ENCODE measurements at places on chromosomes 13 and 19.
A peak's percentile ranks its signal among the peaks of the same experiment; 100 is the strongest.

DNA sequence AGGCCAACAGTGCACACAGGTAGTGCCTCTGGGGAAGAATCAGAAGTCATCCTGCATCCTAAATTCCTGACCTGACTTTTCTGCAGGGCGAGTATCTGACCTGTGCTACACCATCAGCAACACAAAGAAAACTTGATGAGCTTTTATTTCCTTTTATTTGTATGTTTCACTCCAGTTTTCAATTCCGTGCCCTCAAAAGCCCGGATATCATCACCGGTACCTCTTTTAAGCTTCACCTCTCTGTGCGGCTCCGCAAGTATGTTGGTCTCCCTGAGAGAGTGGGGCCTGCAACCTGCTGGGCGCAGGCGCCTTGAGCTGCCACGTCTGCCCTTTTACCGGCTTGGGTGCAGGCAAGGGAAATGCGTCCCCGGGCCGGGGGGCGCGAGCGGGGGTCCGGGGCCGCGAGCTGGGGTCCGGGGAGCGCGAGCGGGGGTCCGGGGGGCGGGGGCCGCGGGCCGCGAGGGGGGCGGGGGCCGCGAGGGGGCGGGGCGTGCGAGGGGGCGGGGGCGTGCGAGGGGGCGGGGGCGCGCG is 4.3 kb upstream of the DUXA start:
- DNase-seq: no peak

GRCh38 chr13:76425935-76426334 is 460.3 kb downstream of the KCTD12 start:
- no peak for DNase-seq

- DNase-seq: no peak
Observed at GRCh38 chr19:23882493-23882892, 32.2 kb upstream of the ZNF726 start.

GRCh38 chr13:53873558-53873957 is 844.9 kb downstream of the OLFM4 start:
- DNase-seq: no peak

DNA sequence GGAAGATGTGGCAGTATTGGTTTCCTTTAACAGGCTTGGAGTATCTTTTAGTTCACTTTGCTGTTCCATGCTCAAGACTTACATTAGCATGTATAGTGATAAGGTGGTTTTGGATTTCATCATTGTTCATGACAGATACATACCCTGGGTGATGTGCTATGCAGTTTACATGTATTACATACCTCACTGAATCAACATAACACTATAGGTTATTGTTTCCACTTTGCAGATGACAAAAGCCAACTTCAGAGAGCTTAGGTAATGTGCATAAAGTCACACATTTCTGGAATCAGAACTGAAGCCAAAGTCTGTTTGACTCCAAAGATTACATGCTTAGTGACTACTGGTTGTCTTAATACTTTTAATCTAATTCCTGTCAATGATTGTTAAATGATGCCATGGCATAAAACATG is 7.1 kb downstream of the COMMD6 start:
- DNase-seq: no peak

- DNase-seq: no peak
Observed at GRCh38 chr13:35768073-35768472, 291.6 kb upstream of the MAB21L1 start.

GRCh38 chr13:21897161-21897560 is 226.3 kb downstream of the FGF9 start:
- DNase-seq: no peak

GRCh38 chr13:97249093-97249795 is 27.1 kb downstream of the MBNL2 start:
- DNase-seq: no peak

GRCh38 chr13:44278166-44278565 is 95.5 kb upstream of the SERP2 start:
- DNase-seq: no peak

- no peak for DNase-seq
Observed at GRCh38 chr13:101841698-101842097, 389.2 kb downstream of the ITGBL1 start.

DNA sequence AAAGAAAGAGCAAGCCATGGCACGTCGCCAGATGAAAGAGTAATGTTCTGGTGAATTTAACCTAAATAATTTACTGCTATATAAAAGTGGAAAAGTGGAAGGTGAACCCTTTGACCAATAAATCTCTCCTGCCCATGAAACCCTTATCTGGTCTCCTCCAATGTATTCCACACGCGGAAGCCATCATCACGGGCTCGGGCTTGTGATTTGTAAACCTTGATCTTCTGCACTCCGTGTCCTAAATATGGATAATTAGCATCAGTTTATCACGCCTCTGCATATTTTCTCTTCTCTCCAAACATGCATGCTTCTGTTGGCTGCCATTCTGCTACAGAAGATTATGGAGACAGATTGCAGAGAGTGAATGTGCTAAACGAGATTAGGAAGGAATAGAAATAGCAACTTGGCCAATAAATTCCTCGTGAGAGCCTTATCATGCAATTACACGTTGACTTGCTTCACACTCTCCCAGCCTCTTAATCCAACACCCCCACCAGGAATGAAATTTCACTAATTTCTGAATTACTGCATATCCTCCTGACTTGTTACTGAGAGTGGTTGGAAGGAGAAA is 34.5 kb downstream of the SOX1 start:
- no peak for DNase-seq

GRCh38 chr19:2575734-2576481 is 100.0 kb downstream of the GADD45B start:
- no peak for DNase-seq

DNA sequence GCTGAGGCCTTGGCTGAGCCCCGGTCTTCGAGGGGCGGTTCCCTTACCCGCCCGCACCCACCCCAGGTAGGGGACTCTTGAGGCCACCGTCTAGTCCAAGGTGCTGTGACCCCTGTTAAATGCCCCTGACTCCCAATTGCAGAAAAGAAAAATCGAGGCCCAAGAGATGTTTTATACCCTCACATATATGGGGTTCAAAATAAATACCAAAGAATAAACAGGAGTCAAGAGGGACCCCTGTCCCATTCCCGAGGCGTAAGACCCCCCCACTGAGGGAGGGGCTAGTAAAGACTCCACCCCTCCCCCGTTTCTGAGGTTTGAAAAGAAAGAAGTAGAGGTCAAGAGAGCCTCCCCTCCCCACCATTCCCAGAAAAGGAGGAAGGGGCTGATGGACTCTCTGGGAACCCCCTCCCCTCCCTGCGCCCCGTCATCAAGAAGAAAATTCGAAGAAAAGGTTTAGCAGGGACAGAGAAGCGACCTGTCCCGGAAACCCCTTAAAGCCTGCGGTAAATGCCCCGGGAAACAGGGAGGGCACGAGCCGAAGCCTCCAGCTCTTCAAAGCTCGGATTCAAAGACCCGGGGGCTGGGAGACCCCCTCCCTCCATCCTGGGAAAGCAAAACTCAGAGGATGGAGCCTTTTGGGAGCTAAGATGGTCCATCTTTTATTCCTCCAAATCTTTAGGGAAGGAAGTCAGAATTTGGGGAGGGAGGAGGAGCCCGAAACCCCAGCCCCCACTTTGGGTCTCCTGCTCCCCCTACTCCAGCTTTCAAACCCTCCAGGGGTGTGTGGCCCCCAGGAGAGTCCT is 755 bp upstream of the RAB3A start:
- no peak for DNase-seq

GRCh38 chr19:28999724-29000433 is 213.1 kb downstream of the UQCRFS1 start:
- no peak for DNase-seq

- DNase-seq: no peak
Observed at GRCh38 chr13:113882716-113883115, 18.8 kb upstream of the GAS6 start.

DNA sequence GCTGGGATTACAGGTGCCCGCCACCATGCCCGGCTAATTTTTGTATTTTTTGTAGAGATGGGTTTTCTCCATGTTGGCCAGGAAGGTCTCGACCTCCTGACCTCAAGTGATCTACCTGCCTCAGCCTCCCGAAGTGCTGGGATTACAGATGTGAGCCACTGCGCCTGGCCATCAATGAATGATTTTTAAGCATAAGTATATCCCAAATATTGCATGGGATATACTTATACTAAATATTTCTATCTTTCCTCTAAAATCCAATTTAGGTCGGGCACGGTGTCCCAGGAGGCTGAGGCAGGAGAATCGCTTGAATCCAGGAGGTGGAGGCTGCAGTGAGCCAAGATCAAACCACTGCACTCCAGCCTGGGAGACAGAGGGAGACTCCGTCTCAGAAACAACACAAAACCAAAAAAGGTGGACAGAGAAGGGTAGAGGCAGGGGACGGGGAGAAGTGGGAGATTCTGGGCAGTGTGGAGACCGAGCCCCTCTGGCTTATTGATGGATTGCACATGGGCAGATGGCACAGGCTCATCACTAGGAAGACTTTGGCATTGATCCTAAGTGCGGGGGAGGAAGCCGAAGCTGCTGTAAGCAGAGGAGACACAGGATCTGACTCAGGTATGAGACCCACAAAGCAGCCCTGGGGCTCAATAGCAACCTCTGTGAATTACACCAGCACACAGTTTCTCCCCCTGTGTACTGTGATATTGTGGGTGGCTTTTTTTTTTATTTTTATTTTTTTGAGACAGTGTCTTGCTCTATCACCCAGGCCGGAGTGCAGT is 13.5 kb downstream of the ARRDC5 start:
- DNase-seq: no peak

GRCh38 chr19:12706332-12706718 is 9.9 kb upstream of the FBXW9 start:
- DNase-seq: no peak

- no peak for DNase-seq
Observed at GRCh38 chr13:102441085-102441484, 39.2 kb upstream of the FGF14 start.

DNA sequence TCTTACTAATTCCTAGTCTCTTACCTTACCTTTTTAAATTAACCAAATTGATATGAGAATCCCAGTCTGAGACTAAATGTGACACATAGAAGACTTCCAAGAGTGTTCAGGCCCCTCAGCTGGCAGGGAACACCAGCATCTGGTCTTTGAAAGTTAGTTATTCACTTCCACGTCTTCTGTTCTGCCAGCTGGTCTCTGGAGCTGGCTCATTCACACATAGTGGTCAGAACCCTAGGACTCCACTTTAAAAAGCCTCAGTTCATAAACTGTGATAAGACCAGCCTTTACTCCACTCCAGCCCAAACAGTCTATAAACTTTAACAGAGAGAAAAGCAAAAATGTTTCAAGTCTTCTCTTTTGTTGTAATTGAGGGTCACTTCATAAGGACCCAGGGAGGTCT is 263.0 kb downstream of the DCT start:
- DNase-seq: no peak

- DNase-seq: no peak
Observed at GRCh38 chr13:50123002-50123401, 107.8 kb downstream of the KCNRG start.

DNA sequence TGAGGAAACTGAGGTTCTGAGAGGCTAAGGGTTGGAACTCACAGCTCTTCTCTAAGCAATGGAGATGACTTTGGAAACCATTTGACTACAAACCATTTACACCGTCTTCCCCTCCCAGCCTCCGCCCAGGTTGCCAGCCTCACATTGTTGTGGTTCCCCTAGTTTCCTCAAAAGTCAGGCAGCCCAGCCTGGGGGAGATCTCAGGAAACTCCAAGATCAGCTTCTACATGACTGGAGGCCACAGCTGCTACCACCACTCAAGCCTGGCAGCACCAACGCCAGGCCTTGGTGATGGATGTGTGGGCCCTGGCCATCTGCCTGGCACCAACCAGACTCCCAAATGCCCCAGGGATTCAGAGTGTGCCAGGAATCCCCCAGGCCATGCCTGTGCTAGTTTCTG is 207.9 kb downstream of the TSHZ3 start:
- DNase-seq: no peak

DNA sequence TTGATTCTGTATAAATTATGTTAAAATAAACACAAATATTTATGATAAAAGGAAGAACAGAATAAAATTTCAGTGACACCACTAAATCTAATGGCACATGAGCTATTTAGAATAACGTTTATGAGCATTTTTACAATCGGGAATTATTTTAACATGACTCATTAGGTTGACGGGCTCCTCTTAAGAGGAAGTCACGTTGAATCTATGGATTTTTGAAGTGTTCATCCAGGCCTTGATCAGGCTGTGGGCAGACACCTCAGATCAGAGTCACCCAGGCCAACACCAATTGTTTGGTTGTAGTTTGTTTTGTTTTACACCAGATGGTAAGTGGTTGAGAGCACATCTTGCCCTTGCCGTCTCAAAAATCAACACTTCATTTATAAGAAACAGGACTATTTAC is 257.8 kb downstream of the FOXO1 start:
- DNase-seq: no peak

GRCh38 chr19:47723581-47723940 is 10.3 kb downstream of the EHD2 start:
- DNase-seq: no peak

GRCh38 chr19:35861640-35862160 is 5.0 kb downstream of the KIRREL2 start:
- DNase-seq: no peak

GRCh38 chr13:52405369-52405766 is 604 bp downstream of the THSD1 start:
- DNase-seq: no peak

DNA sequence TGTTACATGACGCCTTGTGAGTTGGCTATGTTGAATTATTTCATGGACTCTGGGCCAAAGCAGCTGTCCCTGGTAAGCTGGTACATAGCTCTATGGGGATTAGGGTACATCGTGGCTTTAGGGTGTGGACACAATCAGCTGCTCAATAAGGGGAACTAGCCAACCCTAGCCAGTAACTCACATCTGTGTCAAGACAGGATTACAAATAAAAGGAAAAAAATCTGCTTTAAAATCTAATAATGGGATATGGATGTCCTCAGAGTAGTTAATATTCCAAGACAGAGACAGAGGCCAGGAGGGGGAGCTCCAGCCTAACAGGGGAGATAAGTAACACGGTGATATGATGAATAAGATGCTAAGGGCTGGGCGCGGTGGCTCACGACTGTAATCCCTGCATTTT is 21.1 kb upstream of the ZNF766 start:
- peak; percentile 36 for DNase-seq

- DNase-seq: peak; percentile 9
Observed at GRCh38 chr13:41222259-41222852, 28.0 kb upstream of the KBTBD7 start.

GRCh38 chr13:76803831-76804230 is 82.4 kb downstream of the KCTD12 start:
- DNase-seq: no peak

DNA sequence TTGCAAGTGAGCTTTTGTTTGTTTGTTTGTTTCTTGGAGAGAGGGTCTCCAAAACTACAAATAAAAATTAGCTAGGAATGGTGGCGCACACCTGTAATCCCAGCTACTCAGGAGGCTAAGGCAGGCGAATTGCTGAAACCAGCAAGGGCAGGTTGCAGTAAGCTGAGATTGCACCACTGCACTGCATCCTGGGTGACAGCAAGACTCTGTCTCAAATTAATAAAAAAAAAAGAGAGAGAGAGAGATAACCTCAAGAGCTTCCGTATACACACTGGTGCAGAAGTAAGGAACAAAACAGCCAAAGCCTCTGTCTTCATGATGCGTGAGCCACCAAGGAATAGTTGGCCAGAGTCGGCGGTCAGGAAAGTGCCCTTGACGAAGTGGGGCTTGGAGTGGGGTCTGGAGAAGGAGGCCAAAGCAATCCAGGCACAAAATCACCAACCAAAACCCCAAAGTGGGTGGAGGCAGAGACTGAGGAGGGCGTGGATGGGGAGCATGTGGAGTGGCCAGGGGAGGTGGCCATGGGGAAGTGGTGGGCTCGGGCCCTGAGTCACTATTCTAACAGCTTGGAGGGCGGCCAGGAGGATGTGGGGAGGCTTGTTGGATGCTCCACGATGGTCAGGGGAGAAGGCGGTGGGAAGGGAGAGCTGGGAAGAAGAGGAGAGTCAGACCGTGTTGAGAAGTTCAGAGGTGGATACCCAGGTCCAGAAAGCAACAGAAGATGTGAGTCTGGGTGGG is 21.2 kb upstream of the TOMM40 start:
- DNase-seq: no peak

All from stimulated activated CD8-positive, alpha-beta memory T cell treated with anti-CD3 and anti-CD28 coated beads, Interleukin-7, amount 100 ng/mL, for 1 hour (primary cell).